Liver (tissue), 10 donors: ENCODE measurements at places on chromosomes 5 and 9. TPM values are rescaled to one million over a fixed set of nuclear protein-coding genes. Genes with fewer than 3 reads are reported as not detected.

DNA sequence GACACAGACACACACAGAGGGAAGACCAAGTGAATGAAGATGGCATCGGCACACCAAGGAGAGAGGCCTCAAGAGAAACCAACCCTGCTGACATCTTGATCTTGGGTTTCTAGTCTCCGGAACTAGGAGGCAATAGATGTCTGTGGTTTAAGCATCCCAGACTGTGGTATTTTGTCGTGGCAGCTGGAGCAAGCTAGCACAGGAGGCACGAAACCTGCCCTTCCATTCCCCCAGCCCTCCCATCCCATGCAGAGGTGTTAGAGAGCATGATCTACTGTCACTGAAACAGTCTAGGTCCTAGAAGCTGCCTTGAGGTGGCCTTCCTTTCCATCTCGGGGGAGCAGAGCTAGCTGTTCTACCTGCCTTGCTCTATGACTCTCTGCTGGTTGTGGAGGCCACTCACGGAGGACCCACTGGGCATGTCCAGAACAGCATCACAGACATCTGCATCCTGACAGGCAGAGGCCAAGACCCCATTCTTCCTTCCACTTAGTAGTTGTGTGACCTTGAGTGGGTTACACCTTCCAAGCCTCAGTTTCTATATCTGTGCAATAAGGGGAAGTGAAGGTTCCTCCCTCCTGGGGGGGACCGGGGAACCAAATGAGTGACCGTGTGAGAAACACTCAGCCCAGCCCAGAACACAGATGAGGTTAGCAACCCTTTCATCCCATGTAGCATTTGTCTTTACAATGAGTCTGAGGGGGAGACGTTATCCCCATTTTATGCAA is 134.3 kb upstream of the BOD1 start:
- no peak overlapping the region for H3K27ac ChIP-seq
- H3K4me1 ChIP-seq, result no peaks in the 10 kb centered on the region
- no peaks in the 10 kb centered on the region for H3K27me3 ChIP-seq

Gene PCDHGA11
- 0.75 TPM for total RNA-seq

Gene PITX1
- total RNA-seq, result not detected

DNA sequence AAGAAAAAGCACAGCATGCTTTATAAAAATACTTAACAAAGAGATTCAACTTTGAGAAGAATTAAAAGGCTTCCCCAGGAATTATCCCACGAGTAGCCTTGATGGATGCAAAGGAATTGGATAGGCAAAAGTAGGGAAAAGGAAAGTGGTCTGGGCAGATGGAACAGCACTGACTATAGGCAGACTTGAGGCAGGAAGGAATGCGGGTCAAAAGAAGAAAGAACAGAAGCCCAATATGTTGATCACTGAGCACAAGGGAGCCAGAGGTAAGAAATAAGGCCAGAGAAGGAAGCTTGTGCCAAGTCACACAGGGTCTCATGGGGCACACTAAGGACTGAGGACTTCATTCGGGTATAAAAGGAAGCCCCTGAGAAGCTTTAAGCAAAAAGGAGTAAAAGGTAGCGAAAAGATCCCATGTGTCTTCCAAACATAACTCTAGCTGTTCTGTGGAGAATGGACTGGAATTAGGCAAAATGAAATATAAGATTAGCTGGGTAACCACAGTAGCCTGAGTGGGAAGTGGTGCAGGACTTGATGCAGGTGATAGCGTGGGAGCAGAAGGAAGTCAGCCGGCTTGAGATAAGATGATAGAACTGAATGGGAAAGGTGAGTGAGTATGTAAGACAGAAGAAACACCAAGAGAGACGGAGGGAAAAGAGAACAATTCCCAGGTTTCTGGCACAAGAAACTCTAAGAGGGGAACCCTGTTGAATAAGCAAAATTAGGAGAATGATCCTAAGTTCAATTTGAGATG is 106.6 kb downstream of the DENND1A start:
- no peaks in the 10 kb centered on the region for H3K36me3 ChIP-seq
- DNase-seq, result no peak
- H3K27me3 ChIP-seq, result no peaks in the 10 kb centered on the region
- no peak overlapping the region for H3K27ac ChIP-seq
- H3K4me1 ChIP-seq, result no peaks in the 10 kb centered on the region
- H3K4me3 ChIP-seq, result no peak overlapping the region

DNA sequence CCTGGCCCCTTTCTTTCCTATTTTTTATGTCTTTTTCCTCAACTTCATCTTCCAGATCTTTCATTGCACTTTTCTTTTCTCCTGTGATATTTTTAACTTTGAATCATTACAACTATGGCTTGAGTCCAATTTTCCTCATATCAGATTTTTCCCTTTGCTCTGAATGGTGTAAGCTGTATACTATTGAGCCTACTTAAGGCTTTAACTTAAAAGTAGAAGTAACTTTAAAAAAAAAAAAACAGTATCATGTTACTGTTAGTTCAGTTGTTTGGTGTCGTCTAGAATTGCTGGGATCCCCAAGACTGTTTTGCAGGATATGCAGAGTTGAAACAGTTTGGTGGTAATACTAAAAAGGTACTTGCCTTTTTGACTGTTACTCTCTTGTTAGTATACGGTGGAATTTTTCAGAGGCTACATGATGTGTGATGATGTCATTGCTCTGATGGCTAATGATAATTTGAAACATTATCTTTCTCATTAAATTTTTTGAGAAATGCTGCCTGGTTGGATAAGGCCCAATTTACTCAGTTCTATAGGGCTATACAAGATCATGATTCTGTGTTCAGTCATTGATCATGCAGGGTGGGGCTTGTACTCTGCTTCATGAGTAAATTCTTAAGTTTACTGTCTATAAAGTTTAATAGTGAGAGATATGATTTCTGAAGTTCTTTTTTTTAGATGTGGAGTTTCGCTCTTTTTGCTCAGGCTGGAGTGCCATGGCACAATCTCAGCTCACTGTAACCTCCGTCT is 8.8 kb downstream of the NAA35 start:
- peaks cover 2% of the 10 kb centered on the region for H3K4me1 ChIP-seq
- H3K36me3 ChIP-seq, result no peaks in the 10 kb centered on the region
- DNase-seq, result no peak
- no peaks in the 10 kb centered on the region for H3K27me3 ChIP-seq

DNA sequence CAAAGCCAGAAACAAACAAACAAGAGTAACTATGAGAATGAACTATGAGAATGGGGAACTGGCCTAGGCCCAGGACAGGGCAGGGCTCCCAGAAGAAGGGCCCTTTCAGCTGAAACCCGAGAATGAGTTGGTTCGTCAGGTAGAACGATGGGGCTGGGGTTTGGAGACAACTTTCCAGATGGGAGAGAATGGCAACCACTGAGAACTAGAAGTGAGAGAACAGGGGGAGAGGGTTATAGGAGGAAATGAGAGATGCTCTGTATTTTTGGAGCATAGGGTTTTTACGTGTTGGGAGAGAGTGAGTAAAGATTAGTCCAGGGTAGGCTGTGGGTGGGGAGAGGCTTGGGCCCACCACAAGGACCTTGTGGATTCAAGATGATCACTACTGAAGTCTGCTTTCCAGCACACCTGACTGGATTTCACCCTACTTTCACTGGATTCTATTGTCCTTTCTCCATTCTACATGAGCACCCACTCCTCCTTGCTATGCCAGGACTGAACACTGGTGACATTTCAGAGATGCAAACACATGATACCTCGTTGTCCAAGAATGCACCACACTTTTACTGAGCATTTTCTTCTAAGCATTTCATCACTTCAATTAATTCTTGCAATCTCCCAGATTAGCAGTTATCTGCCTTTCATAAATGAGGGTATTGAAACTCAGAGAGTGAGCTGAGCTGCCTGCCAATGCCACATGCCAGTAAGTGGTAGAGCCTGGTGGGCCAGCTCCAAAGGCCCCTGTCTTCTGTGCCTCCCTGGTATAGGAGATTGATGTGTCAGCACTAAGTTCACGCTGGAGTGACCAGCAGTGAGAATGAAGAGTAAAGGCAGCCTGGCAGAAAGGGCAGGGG is 3.2 kb upstream of the TMEM268 start:
- peak overlapping the region; percentile 74 for H3K27ac ChIP-seq
- no peak overlapping the region for H3K4me3 ChIP-seq
- H3K27me3 ChIP-seq, result no peaks in the 10 kb centered on the region
- no peak for DNase-seq

- H3K27me3 ChIP-seq, result no peaks in the 10 kb centered on the region
- no peak overlapping the region for H3K27ac ChIP-seq
- no peaks in the 10 kb centered on the region for H3K4me1 ChIP-seq
- no peaks in the 10 kb centered on the region for H3K36me3 ChIP-seq
- no peak overlapping the region for H3K4me3 ChIP-seq
- no peak for DNase-seq
Measured at GRCh38 chr9:111659691-111660090, 1.7 kb upstream of the GNG10 start.

DNA sequence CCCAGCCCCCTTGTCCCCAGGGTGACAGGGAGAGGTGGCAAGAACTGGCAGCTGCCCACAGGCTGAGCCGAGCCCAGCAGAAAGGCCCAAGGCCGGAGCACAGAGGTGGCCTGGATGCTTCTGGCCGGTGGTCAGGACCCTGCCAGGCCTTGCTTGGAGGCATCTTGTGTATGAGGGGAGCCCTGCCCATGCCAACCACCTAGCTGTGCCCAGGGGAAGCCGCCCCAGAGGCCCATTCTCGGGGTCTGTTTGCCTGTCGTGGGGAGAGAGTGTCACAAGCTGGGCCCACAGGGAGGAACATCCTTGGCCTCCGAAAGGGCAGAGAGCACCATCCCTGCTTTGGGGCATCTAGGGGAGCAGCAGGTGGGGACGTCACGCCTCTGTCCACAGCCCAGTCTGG is 10.0 kb downstream of the NKD2 start:
- H3K36me3 ChIP-seq, result no peaks in the 10 kb centered on the region
- no peak overlapping the region for H3K27ac ChIP-seq
- peaks cover 9% of the 10 kb centered on the region for H3K4me1 ChIP-seq
- DNase-seq, result no peak
- no peak overlapping the region for H3K4me3 ChIP-seq

GRCh38 chr5:157150995-157151394 is 8.3 kb upstream of the MED7 start:
- no peak for DNase-seq
- no peak overlapping the region for H3K4me3 ChIP-seq
- H3K36me3 ChIP-seq, result no peaks in the 10 kb centered on the region
- no peaks in the 10 kb centered on the region for H3K27me3 ChIP-seq
- H3K27ac ChIP-seq, result no peak overlapping the region

- no peaks in the 10 kb centered on the region for H3K36me3 ChIP-seq
- no peak overlapping the region for H3K27ac ChIP-seq
- DNase-seq, result no peak
- no peaks in the 10 kb centered on the region for H3K27me3 ChIP-seq
Measured at GRCh38 chr5:12217039-12217438, 312.8 kb upstream of the CTNND2 start.

GRCh38 chr9:136656795-136657611 is 5.7 kb upstream of the EGFL7 start:
- DNase-seq, result peak; percentile 33
- no peak overlapping the region for H3K4me3 ChIP-seq
- no peaks in the 10 kb centered on the region for H3K36me3 ChIP-seq
- no peaks in the 10 kb centered on the region for H3K27me3 ChIP-seq
- H3K27ac ChIP-seq, result peak overlapping the region; percentile 58

DNA sequence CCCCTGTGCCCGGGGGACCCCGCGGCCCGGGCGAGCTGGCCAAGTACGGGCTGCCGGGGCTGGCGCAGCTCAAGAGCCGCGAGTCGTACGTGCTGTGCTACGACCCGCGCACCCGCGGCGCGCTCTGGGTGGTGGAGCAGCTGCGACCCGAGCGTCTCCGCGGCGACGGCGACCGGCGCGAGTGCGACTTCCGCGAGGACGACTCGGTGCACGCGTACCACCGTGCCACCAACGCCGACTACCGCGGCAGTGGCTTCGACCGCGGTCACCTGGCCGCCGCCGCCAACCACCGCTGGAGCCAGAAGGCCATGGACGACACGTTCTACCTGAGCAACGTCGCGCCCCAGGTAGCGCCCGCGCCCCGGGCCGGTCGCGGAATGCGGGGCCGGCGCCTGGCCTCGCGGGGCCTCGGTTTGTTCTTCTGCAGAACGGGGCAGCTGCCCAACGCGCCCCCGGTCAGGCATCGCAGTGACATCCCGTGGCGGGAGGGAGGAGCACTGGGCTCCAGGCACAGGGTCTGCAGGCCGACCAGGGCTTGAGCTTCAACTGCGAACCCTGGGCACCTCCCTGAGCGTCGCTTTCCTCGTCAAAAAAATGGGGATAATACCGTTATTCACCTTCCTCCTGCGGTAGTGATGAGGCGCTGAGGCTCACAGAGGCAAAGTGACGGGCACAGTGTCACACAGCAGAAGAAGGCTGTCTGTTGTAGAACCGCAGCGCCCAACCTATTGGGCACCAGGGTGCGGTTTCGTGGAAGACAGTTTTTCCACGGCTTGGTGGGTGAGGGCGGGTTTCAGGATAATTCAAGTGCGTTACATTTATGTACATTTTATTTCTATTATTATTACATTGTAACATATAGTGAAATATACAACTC is 777 bp downstream of the ENDOG start:
- H3K36me3 ChIP-seq, result no peaks in the 10 kb centered on the region
- no peak overlapping the region for H3K27ac ChIP-seq
- H3K27me3 ChIP-seq, result no peaks in the 10 kb centered on the region
- H3K4me3 ChIP-seq, result peak overlapping the region; percentile 46
- peaks cover 29% of the 10 kb centered on the region for H3K4me1 ChIP-seq

DNA sequence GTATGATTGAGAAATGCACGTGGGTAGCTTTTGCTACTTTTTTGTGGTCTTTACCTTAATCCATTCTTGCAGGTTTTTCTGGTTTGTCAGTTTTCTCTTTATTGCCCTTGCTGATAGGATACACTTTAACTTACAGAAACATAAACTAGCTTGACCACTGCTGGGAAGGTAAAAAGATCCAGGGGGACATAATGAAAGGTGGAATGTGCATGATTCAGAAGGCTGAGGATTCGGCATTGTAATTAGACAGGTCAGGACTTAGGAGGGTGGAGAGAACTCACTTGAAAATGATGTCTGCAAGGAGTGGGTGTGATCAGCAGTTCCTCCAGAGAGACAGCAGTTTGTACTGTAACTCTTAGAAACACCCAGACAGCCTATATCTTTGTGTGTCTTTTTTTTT is 19.8 kb upstream of the TXNDC8 start:
- DNase-seq, result no peak
- no peaks in the 10 kb centered on the region for H3K27me3 ChIP-seq
- H3K27ac ChIP-seq, result no peak overlapping the region
- no peaks in the 10 kb centered on the region for H3K4me1 ChIP-seq
- no peaks in the 10 kb centered on the region for H3K36me3 ChIP-seq
- H3K4me3 ChIP-seq, result no peak overlapping the region

GRCh38 chr5:23084815-23085214 is 231.7 kb upstream of the CDH12 start:
- no peak for DNase-seq
- H3K27ac ChIP-seq, result no peak overlapping the region
- H3K4me3 ChIP-seq, result no peak overlapping the region

GRCh38 chr9:14887149-14887548 is 23.1 kb downstream of the FREM1 start:
- no peaks in the 10 kb centered on the region for H3K27me3 ChIP-seq
- H3K4me3 ChIP-seq, result no peak overlapping the region
- no peak for DNase-seq
- H3K27ac ChIP-seq, result no peak overlapping the region
- H3K4me1 ChIP-seq, result peaks cover 4% of the 10 kb centered on the region
